CD4-positive, alpha-beta T cell treated with Interleukin-17A for 1 hour (primary cell): ENCODE measurements at places on chromosomes 6 and 20.

- no peak for DNase-seq
Observed at GRCh38 chr20:62608218-62608565, 34.1 kb upstream of the SLCO4A1 start.

- no peak for DNase-seq
Observed at GRCh38 chr6:140237251-140237650, 862.8 kb upstream of the CITED2 start.

- no peak for DNase-seq
Observed at GRCh38 chr6:148842296-148843019, 95.6 kb downstream of the UST start.

GRCh38 chr20:34887023-34887422 is 10.6 kb downstream of the ACSS2 start:
- no peak for DNase-seq
